SW 1271 (cell line): ENCODE measurements at places on chromosomes 5 and 9.
A peak's percentile ranks its signal among the peaks of the same experiment; 100 is the strongest.

DNA sequence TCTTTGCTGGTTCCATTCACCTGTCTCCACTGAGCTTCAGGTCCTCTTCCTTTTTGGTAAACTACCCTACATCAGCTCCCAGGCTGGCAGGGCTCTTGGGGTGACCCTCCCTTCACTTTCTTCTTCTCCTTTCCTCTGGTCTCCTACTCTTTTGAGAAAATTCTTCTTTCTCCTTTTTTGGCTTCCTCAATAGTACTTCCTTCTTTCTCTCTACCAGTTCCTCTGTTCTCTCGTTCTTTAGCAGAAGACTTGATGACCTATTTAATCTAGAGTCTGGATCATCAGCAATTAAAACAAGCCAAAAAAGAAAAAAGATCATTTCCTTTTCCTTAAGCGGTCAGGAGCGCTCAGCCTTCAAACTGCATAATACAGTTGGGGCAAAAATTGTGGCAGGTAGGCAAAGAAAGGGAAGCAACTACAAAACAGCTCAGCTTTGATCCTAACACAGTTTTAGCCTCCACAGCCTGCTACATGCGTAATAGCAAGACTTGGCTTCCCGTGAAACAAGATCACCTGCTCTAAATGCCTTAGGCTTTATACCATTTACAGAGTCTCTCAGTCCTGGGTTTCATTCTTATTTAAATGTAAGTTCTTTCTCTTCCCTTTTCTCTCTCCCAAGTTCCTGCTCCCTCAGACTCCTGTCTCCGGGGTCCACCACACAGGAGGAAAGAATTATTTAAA is 14.0 kb upstream of the GSN start:
- DNase-seq = no peak

GRCh38 chr9:99438596-99438995 is 216.5 kb downstream of the SEC61B start:
- no peak for DNase-seq

DNA sequence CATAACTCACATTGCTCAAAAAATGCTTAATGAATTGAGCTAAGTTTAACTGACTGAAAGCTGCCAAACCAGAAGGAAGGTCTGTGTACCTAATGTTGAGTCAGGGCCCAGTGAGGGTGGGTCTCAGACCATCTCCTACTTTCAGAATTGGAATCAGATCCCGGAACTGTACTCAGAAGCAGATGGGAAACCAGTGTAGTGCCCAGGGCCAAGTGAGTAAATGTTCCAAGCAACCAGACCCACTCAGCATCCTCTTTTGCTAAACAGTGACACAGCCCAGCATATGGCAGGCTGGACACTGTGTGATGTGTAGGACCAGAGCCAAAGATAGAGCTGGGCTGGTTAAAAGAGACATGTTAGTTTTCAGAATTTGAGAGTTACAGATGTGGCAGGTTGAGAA is 94.1 kb downstream of the PLCXD3 start:
- DNase-seq = no peak

GRCh38 chr5:20041326-20042274 is 53.6 kb upstream of the CDH18 start:
- DNase-seq = no peak

- DNase-seq = no peak
These were observed 75.1 kb upstream of the PANK3 start for GRCh38 chr5:168654211-168654721.

DNA sequence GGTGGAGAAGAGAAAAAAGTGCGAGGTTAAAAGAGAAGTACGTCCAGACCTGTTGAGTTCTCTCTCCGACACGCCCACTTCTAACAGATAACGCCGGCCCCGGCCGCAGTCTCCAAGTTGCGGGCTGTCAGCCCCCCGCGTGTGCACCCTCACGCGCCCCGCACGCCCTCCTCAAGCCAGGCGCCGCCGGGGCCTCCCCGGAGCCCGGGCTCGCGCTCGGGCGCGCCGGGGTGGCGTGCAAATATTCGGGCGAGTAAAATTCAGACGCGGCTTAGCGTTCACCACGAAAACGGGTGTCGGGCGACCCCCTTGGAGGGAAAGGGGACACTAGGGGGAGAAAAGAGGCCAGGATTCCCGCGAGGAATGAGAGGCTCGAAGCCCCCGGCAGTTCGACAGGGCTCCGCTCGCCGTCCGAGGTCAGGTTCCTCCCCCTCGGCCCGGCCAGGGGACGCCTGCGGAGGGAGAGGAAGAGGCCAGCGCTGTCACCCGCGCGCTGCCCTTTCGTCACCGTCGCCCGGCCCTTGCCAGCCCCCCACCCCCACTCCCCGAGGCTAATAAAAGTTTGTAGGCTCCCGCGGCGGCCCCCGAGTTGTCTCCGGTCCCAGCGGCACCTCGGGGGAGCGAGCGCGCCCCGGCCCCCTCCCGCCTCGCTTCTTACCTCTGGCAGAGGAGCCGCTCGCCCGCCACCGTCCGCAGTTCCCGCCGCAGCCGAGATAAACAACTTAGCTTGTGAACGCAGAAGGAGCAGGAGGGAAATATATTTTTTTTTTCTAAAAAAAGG is 743 bp downstream of the NR3C1 start:
- DNase-seq = peak; percentile 67

- DNase-seq = peak; percentile 13
These were observed 992 bp upstream of the RPP25L start for GRCh38 chr9:34612788-34613390.

- no peak for DNase-seq
These were observed 17.1 kb upstream of the ANXA6 start for GRCh38 chr5:151174612-151175101.

DNA sequence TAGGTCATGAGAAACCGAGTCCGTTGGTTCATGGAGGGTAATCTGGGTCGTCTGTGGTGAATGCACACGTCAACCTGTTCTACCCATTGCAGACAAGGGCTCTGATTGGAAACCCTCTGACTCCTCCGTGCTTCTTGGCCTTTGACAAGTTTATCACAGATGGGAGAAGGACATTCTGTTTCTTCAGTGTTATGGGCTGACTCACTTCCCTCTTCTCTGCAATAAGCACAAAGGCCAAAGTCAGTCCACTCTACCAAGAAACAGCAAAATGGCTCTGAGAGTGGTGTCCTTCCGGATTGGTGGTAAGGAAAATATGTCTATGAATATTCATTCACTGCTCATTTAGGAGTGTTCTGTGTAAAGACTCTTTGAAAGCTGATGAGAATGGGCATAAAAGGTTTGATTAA is 89.3 kb downstream of the FEM1C start:
- no peak for DNase-seq

DNA sequence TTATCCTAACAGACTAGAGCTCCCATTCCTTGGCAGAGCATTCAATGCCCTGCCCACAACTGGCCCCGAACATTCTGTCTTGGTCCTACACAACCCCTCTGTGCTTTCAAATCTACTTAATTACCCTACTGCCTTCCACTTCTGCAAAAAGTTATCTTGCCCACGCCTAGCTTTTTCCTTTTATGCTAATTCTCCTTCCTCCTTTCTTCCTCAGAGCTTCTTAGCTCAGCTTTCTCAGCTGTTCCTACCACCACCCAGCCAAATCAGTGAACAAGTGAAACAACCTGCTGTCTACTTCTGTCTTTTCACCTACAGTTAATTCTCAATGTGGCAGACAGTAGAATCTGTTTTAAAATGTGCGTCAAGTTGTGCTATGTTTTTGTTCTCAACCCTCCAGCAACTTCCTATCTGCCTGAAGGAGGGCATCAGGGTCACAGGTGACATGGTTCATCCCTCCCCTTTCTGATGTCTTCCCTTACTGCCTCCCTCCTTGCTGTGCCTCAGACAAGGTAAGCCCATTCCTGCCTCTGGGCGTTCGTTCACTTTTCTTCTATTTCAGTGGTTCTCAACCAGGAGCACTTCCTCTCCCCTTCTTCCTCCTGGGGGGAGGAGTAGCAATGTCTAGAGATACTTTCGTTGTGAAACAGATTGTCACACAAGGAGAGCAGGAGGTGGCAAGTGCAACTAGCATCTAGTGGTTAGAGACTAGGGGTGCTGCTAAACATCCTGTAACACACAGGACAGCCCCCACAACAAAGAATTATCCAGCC is 1.3 kb upstream of the REEP5 start:
- DNase-seq = no peak

GRCh38 chr9:134058716-134059115 is 9.1 kb downstream of the BRD3 start:
- DNase-seq = no peak

- no peak for DNase-seq
These were observed 41.8 kb upstream of the NFIL3 start for GRCh38 chr9:91465420-91465819.

DNA sequence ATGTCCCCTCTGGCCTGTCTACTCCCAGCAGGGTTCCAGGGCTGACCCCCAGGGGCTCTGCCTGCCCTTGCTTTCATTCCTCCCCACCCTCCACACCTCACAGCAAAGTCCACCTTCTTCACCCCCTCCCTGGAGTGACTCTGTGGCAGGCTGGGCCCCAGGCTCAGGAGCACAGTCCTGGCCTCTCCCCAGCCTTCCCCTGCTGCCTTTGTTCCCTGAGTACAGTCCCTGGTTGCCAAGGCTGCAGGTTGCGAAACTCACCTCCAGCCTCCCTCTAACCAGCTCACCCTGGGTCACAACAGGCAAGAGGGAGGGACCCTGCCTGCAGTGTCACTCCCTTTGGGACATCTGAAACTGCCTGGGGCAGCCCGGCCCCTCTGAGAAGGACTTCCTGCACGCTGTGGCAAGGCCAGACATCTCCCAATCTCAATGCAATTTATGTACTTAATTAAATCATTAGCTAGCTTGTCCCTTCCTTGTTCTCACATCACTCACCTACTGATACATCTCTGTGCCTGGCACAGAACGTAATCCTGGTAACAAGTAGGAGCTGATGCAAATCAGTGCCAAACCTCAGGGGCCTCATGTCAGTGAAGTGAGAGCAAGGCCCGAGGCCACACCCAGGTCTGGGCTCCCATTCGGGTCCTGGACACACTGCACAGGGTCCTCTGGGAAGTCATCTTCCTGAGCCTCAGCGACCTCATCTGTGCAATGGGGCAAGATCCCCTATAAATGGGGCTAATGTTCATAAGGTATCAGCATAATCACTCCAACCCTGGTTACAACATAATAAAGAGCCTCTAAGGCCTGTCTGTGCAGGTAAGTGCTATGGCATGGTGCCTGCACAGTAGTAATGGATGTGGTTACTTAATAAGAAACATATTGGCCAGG is 27.3 kb upstream of the TRIM14 start:
- DNase-seq = peak; percentile 14

DNA sequence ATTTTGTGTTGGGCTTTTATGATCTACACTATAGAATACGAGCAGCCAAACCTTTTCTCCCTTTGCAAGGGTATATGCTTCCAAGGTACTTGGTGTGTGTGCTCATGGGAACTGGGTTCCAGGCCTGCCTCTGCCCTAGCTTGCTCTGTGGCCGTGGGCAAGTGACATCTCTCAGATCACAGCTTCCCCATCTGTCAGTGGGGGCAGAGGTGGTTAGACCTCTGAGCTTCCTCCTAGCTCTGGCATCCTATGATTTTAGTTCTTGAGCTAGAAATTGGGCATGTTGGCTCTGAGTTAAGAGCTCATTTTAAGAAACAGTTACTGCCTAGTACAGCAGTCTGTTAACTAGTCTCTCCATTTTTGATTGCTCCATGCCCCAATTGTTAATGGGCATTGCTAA is 12.5 kb upstream of the CCNJL start:
- no peak for DNase-seq

- no peak for DNase-seq
These were observed 2.5 kb upstream of the WHRN start for GRCh38 chr9:114507726-114508125.

- no peak for DNase-seq
These were observed 35.5 kb downstream of the NTNG2 start for GRCh38 chr9:132197315-132197714.

- DNase-seq = no peak
These were observed 49.7 kb upstream of the ARL15 start for GRCh38 chr5:54360089-54360488.

GRCh38 chr9:113219969-113220368 is 1.1 kb downstream of the FKBP15 start:
- no peak for DNase-seq

GRCh38 chr9:101664453-101664852 is 69.7 kb upstream of the PPP3R2 start:
- no peak for DNase-seq

- no peak for DNase-seq
These were observed 57.8 kb upstream of the RUSC2 start for GRCh38 chr9:35432076-35432475.

GRCh38 chr5:146466521-146467349 is 19.6 kb downstream of the TCERG1 start:
- DNase-seq = peak; percentile 48

DNA sequence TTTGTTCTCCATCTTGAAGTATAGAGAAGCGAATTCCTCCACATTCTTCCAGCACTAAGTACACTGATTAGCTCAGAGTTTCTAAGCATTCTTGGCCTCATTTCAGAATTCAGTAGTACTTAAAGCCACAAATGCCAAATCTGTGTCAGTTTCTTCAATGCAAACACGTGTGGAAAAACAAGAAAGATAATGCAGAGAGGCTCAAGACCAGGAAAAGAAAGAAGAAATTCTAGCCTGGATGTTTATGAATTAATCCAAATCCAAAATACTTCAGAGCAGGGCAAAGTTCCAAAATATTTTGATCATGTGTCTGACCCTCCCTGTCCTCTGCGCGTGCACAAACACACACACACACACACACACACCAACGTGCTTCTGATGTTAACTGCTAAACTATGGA is 457.6 kb downstream of the SLCO4C1 start:
- DNase-seq = no peak

GRCh38 chr5:68465934-68466551 is 250.5 kb downstream of the PIK3R1 start:
- DNase-seq = no peak

- DNase-seq = peak; percentile 82
These were observed 13.4 kb downstream of the OXCT1 start for GRCh38 chr5:41856644-41857491.

GRCh38 chr5:152376886-152377285 is 28.2 kb downstream of the NMUR2 start:
- DNase-seq = no peak

GRCh38 chr9:77876091-77876490 is 155.5 kb downstream of the GNAQ start:
- no peak for DNase-seq

DNA sequence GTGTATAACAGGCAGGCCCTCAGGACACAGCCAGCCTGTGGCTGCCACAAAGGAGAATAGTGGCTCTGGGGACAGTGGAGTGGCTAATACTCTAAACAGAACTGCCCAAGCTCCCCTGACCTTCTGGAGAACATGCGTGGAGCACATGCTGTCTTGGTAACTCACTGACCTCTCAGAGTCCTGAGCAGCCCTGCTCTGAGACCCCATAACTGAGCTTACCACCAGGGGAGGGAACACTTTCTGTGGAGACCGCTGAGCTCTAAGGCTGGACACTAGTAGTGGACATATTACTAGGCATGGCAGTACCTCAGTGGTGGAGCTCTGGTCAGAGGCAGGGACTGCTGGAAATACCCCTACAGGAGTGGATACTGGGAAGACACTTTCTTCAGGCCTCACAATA is 60.2 kb upstream of the SPTLC1 start:
- DNase-seq = no peak
